ENCODE measurements at places on chromosomes 2 and 18. TPM values are rescaled to one million over a fixed set of nuclear protein-coding genes. Genes with fewer than 3 reads are reported as not detected.

DNA sequence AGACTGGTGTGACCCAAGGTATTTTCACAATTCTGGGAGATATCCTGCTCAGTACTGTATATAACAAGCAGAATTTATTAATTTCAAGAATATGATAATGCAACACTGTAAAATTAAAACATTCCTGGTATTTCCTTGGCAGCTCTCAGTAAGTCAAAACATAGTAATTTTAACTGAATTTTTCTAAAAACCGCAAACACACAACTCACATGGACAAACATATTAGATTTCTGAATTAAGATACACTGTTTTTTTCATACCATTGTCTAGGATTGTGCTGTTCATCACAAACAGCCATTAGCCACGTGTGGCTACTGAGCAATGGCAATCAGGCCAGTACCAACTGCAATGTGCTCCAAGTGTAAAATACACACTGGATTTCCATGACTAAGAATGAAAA is 29.6 kb downstream of the LPIN2 start:
- no peaks in the 10 kb centered on the region for H3K27me3 ChIP-seq
- peaks cover 10% of the 10 kb centered on the region for H3K36me3 ChIP-seq
- no peak for DNase-seq
- H3K4me1 ChIP-seq: peaks cover 100% of the 10 kb centered on the region
- H3K4me3 ChIP-seq: no peak overlapping the region
- H3K27ac ChIP-seq: peak overlapping the region; percentile 9

- H3K4me1 ChIP-seq: peaks cover 28% of the 10 kb centered on the region
- no peaks in the 10 kb centered on the region for H3K27me3 ChIP-seq
- peaks cover 35% of the 10 kb centered on the region for H3K36me3 ChIP-seq
- H3K27ac ChIP-seq: no peak overlapping the region
Measured at GRCh38 chr18:23540867-23541266, 37.6 kb downstream of the RMC1 start.

GRCh38 chr2:134119117-134119712 is 134.7 kb upstream of the MGAT5 start:
- peaks cover 51% of the 10 kb centered on the region for H3K4me1 ChIP-seq
- no peak for DNase-seq
- H3K4me3 ChIP-seq: peak overlapping the region; percentile 90
- peak overlapping the region; percentile 82 for H3K27ac ChIP-seq
- H3K36me3 ChIP-seq: no peaks in the 10 kb centered on the region

GRCh38 chr2:109648041-109648527 is 33.9 kb downstream of the SOWAHC start:
- DNase-seq: no peak
- H3K27ac ChIP-seq: peak overlapping the region; percentile 18
- no peaks in the 10 kb centered on the region for H3K27me3 ChIP-seq
- no peaks in the 10 kb centered on the region for H3K36me3 ChIP-seq

- no peak for DNase-seq
- no peaks in the 10 kb centered on the region for H3K27me3 ChIP-seq
- H3K36me3 ChIP-seq: peaks cover 90% of the 10 kb centered on the region
- no peaks in the 10 kb centered on the region for H3K4me1 ChIP-seq
Measured at GRCh38 chr2:222930862-222931261, 70.0 kb downstream of the ACSL3 start.

DNA sequence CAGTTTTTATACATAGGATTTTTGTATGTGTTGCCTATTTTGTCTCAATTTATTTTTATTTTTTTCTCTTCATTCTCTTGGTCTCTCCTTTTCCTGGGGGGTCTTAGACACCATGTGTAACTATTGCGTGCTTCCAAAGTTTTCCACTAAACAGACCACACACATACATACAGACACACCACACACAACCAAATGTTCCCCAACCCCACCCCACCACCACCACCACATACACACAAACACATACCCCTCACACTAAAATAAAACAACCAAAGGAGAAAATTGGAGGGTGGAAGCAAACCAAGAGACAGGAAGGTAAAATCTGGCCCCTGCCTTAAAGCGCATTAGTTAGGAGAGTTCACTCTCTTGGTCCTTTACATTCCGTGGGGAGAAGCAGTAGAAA is 30.0 kb upstream of the ANXA4 start:
- no peak for DNase-seq
- H3K4me3 ChIP-seq: no peak overlapping the region
- no peaks in the 10 kb centered on the region for H3K27me3 ChIP-seq
- H3K27ac ChIP-seq: no peak overlapping the region

DNA sequence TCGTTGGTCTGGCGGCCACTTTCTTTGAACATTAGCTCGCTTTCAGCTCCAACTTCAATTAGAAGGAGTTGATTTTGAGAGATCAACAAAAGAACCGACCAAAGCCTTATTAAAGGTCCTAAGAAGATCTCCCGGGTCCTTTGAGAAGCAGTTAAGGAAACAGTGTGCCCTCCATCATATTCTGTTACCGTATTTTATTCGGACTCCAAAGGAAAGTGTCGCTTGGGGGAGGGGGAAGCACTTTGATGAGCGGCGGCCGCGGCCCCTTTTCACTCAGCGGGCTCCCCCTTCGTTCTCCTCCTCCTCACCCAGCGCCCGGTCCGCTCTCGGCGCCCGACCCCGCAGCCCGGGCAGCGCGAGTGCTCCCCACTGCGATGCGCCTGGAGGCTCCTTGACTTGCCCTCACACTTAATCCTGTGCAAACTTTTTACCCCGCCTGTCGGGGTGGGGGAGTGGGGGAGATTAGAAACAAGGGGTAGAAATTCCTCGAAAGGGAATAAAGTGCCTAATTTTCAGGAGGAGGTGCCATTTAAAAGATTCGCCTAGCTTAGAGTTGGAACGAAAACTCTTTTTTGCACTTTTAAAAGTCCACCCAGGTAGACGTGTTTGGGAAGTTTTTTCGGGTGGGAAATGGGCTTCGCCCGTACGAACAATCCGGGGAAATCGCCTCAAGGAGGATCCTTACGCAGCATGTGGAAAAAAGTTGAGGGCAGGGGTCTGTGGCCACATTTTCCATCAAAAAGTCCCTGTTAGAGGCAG is 1.2 kb upstream of the OTX1 start:
- no peak for DNase-seq
- H3K27ac ChIP-seq: peak overlapping the region; percentile 90
- peaks cover 30% of the 10 kb centered on the region for H3K4me1 ChIP-seq
- H3K36me3 ChIP-seq: peaks cover 17% of the 10 kb centered on the region
- peak overlapping the region; percentile 80 for H3K4me3 ChIP-seq
- no peaks in the 10 kb centered on the region for H3K27me3 ChIP-seq

Gene BOK
- total RNA-seq: 30.2 TPM

- no peak overlapping the region for H3K4me3 ChIP-seq
- DNase-seq: no peak
- H3K27ac ChIP-seq: no peak overlapping the region
- no peaks in the 10 kb centered on the region for H3K36me3 ChIP-seq
- no peaks in the 10 kb centered on the region for H3K4me1 ChIP-seq
Measured at GRCh38 chr2:217757108-217757463, 245.7 kb downstream of the TNS1 start.

Gene MROH2A
- total RNA-seq: 0.04 TPM

- no peak overlapping the region for H3K27ac ChIP-seq
- H3K4me1 ChIP-seq: peaks cover 39% of the 10 kb centered on the region
- no peak overlapping the region for H3K4me3 ChIP-seq
- DNase-seq: no peak
- peaks cover 7% of the 10 kb centered on the region for H3K36me3 ChIP-seq
Measured at GRCh38 chr18:31097666-31098065, 4.6 kb downstream of the DSC2 start.

- no peaks in the 10 kb centered on the region for H3K27me3 ChIP-seq
- no peak overlapping the region for H3K27ac ChIP-seq
- DNase-seq: no peak
- H3K36me3 ChIP-seq: no peaks in the 10 kb centered on the region
Measured at GRCh38 chr2:190481339-190481738, 53.2 kb downstream of the NEMP2 start.

DNA sequence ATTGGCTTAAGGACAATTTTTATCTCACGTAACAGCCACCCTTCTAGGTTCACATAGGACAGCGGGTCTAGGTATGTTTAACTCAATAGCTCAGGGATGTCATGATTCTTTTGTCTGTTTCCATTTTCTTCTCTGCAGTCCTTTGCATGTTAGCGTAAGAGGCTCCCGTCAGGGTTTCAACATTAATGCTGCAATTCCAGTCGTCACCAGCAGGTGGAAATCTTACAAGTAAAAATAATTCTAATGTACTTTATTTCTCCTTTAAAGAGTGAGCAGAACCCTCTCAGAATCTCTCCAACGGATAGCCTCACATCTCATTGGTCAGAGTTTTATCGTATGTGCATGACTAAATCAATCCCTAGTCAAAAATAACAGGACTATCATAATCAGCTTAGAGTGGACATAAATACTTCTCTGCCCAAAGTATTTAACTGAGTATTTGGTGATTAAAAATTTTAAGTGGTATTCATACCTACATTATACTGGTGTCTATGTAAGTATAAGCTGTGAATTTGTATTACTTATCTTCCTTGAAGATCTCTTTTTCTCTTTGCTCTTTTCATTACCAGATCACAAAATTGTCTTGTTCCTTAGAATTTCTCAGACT is 487.2 kb upstream of the GCFC2 start:
- no peaks in the 10 kb centered on the region for H3K36me3 ChIP-seq
- H3K27ac ChIP-seq: no peak overlapping the region
- H3K27me3 ChIP-seq: no peaks in the 10 kb centered on the region
- H3K4me1 ChIP-seq: peaks cover 28% of the 10 kb centered on the region
- no peak overlapping the region for H3K4me3 ChIP-seq

Gene ATP6V1B1
- not detected for total RNA-seq

Gene LYG2
- total RNA-seq: 0.15 TPM

Gene CENPO
- 35.5 TPM for total RNA-seq

Gene CRYGC
- not detected for total RNA-seq

DNA sequence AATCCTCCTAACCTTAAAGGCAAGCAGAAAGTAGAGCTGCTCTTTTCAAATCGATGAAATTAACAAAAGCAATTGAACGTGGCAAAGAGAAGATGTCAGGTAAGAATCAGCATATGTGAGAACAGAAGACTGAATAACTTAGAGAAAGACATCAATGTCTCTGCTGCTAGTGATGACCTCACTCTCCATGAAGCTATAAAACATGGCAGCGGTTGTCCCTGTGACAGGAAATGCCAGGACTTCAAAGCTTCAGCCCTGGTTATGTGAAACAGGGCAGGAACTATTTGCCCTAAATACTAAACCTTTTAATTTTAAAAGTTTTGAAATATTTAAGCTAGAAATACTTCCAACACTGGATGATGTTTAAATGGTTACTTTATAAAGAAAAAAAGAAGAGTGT is 383.7 kb downstream of the XIRP2 start:
- H3K36me3 ChIP-seq: no peaks in the 10 kb centered on the region
- H3K27me3 ChIP-seq: no peaks in the 10 kb centered on the region
- H3K4me1 ChIP-seq: no peaks in the 10 kb centered on the region
- no peak for DNase-seq
- H3K4me3 ChIP-seq: no peak overlapping the region
- no peak overlapping the region for H3K27ac ChIP-seq

Gene STARD6
- total RNA-seq: not detected

DNA sequence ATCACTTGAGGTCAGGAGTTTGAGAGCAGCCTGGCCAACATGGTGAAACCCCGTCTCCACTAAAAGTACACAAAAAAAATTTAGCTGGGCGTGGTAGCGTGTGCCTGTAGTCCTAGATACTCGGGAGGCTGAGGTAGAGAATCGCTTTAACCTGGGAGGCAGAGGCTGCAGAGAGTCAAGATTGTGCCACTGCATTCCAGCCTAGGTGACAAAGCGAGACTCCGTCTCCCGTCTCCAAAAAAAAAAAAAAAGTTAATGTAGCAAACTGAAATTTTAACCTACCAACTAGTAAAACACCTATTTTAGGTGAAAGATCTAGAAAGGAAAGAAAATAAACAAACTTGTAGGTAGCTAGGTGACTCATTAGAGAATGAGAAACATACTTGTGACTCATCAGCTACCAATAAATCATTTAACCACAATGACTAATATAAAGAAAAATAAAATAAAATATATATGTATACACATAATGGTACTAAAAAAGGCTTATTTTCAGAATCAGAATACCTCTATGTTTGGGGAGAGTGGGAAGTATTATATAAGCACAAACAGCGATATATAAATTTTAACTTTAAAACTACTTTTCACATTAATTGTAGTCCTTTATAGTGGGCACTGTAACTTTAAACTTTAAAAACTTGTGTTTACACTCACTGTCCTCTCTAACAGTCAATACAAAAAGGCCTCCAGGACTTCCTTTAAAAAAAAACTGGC is 36.6 kb downstream of the DARS1 start:
- H3K36me3 ChIP-seq: peaks cover 49% of the 10 kb centered on the region
- H3K27ac ChIP-seq: no peak overlapping the region
- H3K4me1 ChIP-seq: no peaks in the 10 kb centered on the region

Gene SERPINB13
- not detected for total RNA-seq

GRCh38 chr18:52341103-52341432 is 1.1 kb downstream of the DCC start:
- no peaks in the 10 kb centered on the region for H3K4me1 ChIP-seq
- peaks cover 18% of the 10 kb centered on the region for H3K27me3 ChIP-seq
- H3K27ac ChIP-seq: no peak overlapping the region
- H3K4me3 ChIP-seq: no peak overlapping the region
- no peak for DNase-seq
- H3K36me3 ChIP-seq: no peaks in the 10 kb centered on the region

Gene TEKT4
- total RNA-seq: not detected

DNA sequence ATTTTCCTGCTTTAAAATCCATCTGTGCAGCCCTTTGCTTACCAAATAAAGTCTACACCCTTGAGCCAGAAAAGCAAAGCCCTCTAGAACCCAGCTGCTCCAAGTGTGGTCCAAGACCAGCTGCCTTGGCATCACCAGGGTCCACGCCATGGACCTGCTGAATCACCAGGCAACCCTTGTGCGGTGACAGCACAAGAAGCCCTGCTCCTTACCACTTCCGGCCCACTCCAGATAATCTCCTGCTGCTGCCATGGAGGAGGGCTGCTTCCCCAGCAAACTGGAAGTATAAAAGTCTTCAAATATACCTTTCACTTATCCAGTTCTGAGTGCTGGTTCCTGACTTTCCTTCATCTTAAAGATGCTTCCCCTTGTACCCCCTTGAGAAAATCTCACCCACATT is 106.0 kb upstream of the PKDCC start:
- H3K27me3 ChIP-seq: peaks cover 22% of the 10 kb centered on the region
- no peaks in the 10 kb centered on the region for H3K36me3 ChIP-seq
- DNase-seq: no peak
- H3K27ac ChIP-seq: no peak overlapping the region
- no peak overlapping the region for H3K4me3 ChIP-seq
- no peaks in the 10 kb centered on the region for H3K4me1 ChIP-seq

DNA sequence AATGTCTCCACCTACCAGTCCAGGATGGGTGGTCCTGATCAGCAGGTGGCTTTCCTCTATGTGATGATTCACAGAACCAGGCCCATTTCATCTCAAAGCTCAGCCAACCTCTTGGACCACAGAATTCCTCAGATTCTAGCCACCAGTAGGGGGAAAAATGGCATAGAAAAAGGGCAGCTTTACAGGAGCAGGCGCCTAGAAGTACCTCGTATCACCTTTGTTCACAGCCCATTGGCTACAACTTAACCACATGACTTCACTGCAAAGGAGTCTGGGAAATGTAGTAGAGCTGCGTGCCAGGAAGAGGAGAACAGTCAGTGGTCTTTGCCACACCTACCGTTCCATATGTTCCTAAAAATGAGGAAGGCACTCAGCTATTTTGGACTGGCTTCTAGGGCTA is 62.8 kb upstream of the DTNA start:
- H3K27ac ChIP-seq: no peak overlapping the region
- DNase-seq: no peak
- H3K4me3 ChIP-seq: no peak overlapping the region

Measured in HepG2 (cell line).